ENCODE measurements at places on chromosomes 1 and 21.

- DNase-seq = no peak
These were observed 76.5 kb downstream of the ATP1A1 start for GRCh38 chr1:116449578-116449977.

DNA sequence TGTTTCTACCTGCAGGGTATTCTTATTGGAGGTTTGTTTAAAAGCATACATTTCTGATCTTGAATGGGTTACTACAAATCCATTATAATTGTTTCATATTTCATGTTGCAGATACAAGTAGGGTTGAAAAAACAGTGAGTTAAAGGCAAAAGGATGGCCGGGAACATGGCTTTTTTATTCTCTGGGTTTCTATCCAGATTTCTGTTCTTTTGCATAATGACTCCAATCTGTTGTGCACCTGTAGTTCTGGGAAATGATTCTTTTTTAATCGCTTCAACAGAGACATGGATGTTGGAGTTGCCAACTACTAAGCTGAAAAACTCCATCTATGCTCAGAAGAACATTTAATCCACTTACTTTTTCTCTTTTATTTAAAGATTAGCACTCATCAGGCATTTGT lies 2.7 kb upstream of the ADAMTS1 start:
- DNase-seq = no peak

GRCh38 chr1:232012773-232013386 lies 386.3 kb downstream of the DISC1 start:
- no peak for DNase-seq

- no peak for DNase-seq
These were observed 38.2 kb upstream of the TARDBP start for GRCh38 chr1:10973956-10974881.

- DNase-seq = no peak
These were observed 60.7 kb downstream of the NFASC start for GRCh38 chr1:204931313-204931712.

GRCh38 chr1:12184008-12184681 lies 17.4 kb downstream of the TNFRSF1B start:
- no peak for DNase-seq

DNA sequence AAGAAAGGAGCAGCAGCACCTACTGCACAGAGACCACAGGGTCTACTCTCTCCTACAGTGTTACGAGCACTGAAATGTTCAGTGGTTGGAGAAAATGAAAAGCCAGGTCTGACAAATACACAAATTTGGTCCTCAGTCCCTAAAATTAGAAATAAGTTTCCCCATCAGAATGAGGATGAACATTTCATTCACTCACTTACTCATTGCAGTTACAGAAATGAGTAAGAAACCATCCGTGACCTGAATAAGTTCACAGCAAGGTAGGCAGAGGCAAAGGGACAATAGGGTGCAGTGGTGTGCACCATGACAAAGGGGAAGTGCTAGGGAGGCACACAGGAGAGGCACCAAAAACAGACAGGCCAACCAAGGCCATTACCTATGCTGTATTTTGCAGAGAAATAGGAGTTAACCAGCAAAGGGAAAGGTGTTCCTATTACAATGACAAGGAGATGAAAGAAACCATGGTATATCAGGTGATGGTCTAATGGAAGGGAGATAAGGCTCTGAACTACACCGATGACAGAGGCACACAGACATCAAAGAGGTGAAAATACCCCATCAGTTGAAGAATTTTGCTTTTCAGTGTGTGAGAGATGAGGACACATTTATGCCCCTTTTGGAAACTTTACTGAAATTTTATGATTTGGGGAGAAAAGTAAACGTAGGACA lies 29.4 kb downstream of the VAV3 start:
- no peak for DNase-seq

GRCh38 chr1:165697491-165697880 lies 876 bp downstream of the ALDH9A1 start:
- no peak for DNase-seq

DNA sequence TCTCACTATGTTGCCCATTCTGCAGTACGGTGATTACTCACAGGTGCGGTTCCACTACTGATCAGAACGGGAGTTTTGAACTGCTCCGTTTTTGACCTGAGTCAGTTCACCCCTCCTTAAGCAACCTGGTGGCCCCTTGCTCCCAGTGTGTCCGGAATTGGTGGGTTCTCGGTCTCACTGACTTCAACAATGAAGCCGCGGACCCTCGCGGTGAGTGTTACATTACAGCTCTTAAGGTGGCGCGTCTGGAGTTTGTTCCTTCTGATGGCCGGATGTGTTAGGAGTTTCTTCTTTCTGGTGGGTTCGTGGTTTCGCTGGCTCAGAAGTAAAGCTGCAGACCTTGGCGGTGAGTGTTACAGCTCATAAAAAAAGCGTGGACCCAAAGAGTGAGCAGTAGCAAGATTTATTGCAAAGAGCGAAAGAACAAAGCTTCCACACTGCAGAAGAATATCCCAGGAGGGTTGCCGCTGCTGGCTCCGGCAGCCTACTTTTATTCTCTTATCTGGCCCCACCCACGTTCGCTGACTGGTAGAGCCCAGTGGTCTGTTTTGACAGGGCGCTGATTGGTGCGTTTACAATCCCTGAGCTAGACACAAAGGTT lies 17.6 kb upstream of the PARP1 start:
- no peak for DNase-seq

GRCh38 chr1:110944806-110945205 lies 18.9 kb downstream of the LRIF1 start:
- no peak for DNase-seq

DNA sequence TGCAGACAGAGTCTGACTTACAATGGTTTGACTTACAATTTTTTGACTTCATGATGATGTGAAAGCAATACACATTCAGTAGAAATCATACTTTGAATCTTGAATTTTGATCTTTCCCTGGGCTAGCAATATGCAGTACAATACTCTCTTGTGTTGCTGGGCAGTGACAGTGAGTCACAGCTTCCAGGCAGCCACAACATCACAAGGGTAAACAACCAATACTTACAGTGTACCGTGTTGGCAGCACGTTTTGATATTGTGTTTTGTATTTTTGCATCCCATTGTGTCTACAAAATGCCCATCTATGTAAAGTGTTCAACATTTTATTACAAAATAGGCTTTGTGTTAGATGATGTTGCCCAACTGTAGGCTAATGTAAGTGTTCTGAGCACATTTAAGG lies 150.9 kb downstream of the NTMT2 start:
- DNase-seq = peak; percentile 21

- DNase-seq = no peak
These were observed 38.2 kb downstream of the TP73 start for GRCh38 chr1:3690282-3691065.

DNA sequence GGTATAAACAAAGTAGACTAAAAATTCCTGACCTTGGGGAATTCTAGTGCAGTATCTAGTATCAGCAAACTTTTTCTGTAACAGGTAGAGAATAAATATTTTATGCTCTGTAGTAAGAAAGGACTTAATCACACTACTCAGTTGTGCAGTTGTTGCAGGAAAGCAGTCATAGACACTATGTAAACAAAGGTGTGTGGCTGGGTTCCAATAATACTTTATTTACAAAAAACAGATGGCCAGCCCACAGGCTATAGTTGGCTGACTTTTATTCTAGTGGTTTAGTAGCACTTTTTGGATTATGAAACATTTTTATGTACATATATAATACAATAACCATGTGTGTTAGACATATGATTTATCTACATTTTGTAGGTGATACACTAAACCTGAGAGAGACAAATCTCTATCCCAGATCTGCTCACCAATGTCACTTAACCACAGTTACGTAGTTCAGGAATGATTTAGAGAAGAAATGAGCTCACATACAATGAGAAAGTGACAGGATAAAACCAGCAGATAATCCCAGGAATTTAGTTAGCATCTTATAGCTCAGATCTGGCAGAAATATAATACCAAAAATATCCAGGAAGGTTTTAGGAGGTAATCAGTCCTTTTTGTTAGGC lies 56.1 kb downstream of the MIER1 start:
- peak; percentile 49 for DNase-seq

- no peak for DNase-seq
These were observed 788 bp upstream of the TXNIP start for GRCh38 chr1:145997016-145997717.

GRCh38 chr1:41504114-41505035 lies 19.9 kb upstream of the EDN2 start:
- DNase-seq = peak; percentile 85

- DNase-seq = no peak
These were observed 20.6 kb downstream of the NDUFS5 start for GRCh38 chr1:39046613-39047210.

DNA sequence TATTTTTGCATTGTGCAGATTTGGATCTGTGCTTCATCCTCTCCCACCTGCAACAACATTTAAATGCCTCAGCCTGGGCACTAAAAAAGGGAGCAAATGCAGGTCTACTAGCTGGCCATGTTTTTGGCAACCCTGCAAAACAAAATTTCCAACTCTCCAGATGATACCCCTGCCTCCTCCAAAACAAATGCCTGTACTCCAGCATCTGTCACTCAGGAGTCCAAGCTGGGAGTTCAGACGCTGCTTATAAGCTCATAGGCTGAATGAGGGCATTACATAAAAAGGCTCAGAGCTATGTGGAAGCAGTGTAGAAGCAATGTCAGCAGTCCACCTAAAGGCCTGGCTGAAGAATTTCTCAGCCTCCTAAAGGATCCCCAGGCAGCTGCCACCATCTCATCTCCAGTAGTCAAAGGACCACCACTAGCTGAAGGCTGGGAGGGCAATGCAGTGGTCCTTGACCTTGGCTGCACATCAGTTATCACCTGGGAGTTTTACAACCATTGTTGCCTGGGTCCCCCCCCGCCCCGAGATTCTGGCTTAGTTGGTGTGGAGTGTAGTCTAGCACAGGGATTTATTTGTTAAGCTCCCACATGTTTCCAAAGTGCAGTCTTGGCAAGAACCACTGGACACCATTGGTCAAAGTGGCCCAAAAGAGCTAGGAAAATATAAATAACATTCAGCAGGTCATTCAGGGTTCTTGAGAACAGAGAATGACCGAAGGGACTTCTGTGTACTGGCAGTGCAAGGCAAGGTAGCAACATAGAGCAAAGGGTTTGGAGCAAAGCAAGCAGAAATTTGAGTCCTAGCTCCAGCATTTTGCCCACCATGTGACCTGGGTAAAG lies 57.2 kb downstream of the ITPKB start:
- no peak for DNase-seq

DNA sequence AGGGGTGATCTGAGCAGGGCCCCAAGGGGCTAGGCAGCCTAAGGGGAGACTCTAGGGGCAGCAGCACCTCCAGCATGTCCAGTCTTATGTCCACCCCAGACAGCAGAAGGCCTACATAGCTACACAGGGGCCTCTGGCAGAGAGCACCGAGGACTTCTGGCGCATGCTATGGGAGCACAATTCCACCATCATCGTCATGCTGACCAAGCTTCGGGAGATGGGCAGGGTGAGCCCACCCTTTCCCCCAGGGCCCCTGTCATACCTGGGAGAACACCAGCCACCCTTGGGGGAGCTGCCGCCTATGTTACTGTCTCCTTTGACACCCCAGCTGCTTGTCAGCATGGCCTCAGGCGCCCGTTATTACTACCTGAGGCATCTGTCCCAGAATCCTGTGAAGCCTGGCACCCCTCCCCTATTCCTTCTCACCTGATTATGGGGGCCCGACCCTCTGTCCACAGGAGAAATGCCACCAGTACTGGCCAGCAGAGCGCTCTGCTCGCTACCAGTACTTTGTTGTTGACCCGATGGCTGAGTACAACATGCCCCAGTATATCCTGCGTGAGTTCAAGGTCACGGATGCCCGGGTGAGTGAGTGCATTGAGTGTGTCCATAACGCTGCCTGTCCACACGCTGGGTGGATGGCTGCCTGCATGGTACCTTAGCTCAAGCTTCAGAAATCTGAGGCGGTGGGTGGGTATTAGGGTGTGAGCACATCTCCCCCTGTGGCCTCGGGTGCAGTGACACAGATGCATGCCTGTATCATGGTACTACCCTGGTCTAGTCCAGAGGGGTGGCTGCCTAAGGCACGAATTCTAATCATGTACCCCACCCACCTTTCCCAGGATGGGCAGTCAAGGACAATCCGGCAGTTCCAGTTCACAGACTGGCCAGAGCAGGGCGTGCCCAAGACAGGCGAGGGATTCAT lies 29.7 kb upstream of the KDM4A start:
- no peak for DNase-seq

GRCh38 chr1:201268604-201269151 lies 14.6 kb upstream of the PKP1 start:
- peak; percentile 89 for DNase-seq

DNA sequence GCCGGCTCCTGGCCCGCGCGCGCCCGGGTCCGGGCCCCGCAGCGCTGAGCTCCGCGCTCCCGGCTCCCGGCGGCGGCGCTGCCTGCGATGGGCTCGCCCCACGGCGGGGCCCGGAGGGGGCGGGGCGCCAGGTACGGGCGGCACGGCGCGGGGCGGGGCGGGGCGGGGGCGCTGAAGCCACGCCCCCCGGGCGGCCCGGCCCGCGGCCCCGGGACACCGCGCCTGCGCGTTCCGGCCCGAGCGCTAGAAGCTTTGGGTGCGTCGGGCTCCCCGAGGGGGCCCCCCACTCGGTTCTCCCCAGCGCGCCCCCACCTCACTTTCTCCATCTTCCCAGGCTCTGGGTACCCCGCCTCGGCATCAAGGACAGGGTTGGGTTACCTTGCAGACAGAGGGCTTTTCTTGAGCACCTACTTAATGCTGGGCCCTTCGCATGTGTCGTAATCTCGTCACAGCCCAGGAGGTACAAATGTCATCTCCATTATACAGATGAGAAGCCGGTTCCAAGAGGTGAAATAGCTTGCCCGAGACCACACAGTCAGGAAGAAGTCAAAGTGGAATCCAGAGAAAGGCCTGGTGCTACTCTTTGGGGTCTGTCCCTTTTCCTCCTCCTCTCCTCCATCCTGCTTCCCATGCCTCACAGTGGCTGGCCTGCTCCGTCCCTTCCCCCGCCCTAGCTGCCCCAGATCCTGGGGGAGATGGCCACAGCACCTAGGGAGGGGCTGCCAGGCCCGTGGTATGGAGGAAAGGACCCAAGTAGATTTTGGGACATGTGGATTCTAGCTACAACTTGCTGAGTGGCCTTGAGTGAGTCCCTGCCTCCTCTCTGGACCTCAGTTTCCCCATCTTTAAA lies 46.5 kb downstream of the RAP1GAP start:
- no peak for DNase-seq

- peak; percentile 84 for DNase-seq
These were observed 38.8 kb downstream of the HLCS start for GRCh38 chr21:36927719-36928117.
